Activated CD8-positive, alpha-beta T cell treated with anti-CD3 and anti-CD28 coated beads, Interleukin-2, amount 10 ng/mL, durations not matched to agents 7 days and 5 days (primary cell): ENCODE measurements at places on chromosomes 13 and 19. TPM values are rescaled to one million over a fixed set of nuclear protein-coding genes. Genes with fewer than 3 reads are reported as not detected.

Gene OVOL3
- total RNA-seq: not detected

Gene C19orf73
- total RNA-seq: 0.92 TPM

- peak; percentile 88 for DNase-seq
Observed at GRCh38 chr19:8252922-8253589, 43.9 kb downstream of the CERS4 start.

Gene ZNF682
- 13.6 TPM for total RNA-seq

GRCh38 chr19:41804336-41804735 lies 7.9 kb downstream of the CEACAM3 start:
- DNase-seq: no peak

Gene SYMPK
- total RNA-seq: 98.3 TPM

DNA sequence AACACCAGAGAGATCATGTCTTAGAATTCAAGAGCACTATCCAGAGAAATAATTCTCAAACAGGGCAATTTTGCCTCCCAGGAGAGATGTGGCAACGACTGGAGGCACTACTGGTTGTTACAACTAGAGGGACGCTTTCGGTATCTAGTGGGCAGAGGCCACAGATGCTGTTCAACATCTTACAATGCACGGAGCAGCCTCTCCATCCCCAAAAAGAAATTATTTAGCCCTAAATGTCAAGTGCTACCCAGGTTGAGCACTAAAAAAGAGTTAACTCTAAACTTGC lies 78.6 kb downstream of the ABCC4 start:
- no peak for DNase-seq

- no peak for DNase-seq
Observed at GRCh38 chr13:83372786-83373185, 509.5 kb downstream of the SLITRK1 start.

- no peak for DNase-seq
Observed at GRCh38 chr13:46134961-46135522, 30.2 kb upstream of the CPB2 start.

Gene GPR12
- not detected for total RNA-seq

GRCh38 chr13:27549406-27549981 lies 70.8 kb downstream of the LNX2 start:
- DNase-seq: no peak

GRCh38 chr13:99290894-99291293 lies 16.3 kb downstream of the GPR183 start:
- no peak for DNase-seq

DNA sequence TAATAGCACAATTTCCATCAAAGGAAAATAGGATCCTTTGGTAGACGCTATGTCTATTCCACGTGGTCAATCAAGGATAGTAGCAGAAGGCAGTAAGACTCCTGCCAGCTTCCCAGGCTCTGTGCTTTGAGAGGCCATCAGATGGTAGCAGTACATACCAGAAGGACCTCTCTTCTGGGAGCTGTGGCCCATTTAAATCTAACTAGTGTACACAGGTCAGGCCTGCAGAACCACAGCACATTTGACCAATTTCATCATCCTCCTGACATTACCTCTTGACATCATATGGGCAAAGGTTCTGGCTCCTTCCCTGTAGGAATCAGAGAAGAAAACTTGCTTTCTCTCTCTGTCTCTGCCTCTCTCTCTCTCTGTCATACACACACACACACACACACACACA lies 229.6 kb upstream of the HTR2A start:
- DNase-seq: no peak

Gene SMIM44
- total RNA-seq: not detected

DNA sequence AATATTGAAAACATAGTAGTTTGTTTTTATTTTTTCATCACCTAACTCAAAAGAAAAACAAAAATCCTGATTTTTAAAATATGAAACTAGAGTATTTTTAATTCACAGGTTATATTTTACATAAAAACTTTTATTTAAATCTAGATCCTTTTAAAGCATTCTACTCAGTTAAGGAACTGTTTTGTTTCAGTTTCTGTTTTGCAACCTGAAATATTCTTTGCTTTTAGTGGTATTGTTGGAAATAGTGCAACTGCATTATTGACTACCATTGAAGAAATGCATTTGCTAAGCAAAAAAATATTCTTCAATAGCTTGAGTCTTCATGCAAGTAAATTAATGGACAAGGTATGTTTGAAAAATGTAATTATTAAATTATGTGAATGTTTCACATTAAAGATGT lies 43.8 kb downstream of the COG6 start:
- DNase-seq: no peak

DNA sequence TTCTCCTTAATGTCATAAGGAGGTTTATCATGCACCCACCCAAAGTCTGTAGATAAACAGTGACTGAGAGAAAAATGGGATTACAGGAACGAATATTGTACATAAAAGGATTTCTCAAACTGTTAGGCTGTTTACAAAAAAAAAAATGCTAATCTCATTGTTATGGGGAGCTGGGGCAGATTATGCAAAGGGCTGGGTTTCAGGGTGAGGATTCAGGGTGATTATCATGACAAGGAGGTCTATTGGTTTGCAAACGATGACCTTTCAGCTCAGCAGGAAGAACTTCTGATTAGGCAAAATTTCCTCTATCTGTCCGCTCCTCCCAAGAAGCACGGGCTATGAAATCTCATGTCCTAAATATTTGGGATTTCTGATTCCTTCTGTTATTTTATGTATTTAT lies 41.4 kb downstream of the NLRP12 start:
- DNase-seq: no peak

DNA sequence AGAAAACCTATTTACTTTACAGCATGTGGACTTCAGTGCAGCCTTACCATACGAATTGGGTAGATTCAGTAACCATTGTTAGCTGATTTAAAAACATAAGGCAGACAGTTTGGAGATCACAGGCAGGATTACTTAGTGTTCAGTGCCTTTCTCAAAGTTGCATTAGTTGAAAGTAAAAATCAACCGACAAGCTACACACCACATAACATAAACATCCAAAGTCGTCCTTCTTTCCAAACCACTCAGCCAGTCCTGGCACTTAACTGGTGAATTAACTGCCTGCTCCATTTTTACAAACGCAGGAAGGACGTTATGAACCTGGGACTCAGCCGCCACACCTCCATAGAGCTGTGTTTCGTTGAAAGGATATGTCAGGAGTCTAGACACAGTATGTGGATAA lies 91.4 kb downstream of the COL4A1 start:
- DNase-seq: no peak

DNA sequence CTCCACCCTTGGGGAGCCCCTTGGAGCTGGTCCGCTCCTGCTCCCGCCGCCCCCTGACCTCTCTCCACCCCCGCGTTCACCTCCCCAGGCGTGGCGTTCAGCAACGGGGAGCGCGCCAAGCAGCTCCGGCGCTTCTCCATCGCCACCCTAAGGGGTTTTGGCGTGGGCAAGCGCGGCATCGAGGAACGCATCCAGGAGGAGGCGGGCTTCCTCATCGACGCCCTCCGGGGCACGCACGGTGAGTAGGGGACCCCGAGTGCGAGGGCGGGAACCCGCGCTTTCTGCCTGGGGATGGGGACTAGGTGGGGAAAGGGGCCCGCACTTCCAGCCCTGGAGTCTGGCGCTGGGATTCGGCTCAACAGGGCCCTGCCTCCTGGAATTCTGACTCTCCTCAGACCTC lies 1.7 kb downstream of the CYP2A13 start:
- DNase-seq: no peak

Gene FUT2
- total RNA-seq: not detected

Gene ZNF562
- total RNA-seq: 27.2 TPM

Gene GDF15
- total RNA-seq: not detected

DNA sequence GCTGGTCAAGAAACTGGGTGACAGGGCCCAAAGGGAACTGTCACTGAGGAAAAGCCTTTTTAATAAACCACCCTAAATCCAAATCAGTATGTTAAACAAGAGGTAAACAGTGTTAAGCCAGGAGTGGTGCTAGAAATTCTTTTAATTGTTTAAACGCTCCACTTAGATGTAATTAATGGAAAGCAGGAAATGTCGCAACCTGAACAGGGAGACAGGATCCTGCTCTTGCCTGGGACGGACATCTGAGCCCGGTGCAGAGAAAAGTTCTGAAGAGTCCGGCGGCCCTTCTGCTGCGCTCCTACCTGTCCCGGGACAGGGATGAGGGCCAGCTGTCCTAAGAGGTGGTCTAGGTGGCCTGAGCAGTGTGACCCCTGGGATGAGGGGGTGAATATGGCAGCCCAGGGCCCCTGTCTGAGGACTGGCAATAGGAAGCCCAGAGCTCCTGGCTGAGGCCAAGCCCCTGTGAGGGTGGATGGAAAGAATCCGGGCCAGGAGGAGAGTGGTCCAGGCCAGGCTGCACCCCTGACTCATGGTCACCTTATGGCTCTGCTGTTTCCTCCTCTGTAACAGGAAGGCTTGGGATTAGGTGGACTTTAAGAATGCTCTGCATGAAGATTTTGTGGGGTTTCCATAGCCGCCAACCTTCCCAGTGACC lies 112.8 kb upstream of the GJB6 start:
- no peak for DNase-seq

DNA sequence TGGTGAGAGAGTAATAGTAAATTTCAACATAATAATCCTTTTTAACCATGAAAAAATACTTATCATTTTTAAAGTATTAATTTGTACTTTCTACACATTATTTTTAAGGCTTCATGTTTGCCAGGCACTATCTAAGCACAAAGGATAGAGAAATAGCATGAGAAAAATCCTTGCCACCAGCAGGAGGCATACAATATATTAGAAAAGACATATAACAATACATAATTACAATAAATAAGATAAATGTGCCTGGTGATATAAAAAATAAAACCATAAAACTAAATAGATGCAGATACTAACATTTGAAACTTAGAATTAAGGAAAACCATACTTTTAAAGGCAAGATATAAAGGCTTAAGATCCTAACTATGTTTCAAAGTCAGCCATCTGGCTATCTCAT lies 1256.4 kb downstream of the DIAPH3 start:
- DNase-seq: no peak

Gene RBM42
- 119 TPM for total RNA-seq

DNA sequence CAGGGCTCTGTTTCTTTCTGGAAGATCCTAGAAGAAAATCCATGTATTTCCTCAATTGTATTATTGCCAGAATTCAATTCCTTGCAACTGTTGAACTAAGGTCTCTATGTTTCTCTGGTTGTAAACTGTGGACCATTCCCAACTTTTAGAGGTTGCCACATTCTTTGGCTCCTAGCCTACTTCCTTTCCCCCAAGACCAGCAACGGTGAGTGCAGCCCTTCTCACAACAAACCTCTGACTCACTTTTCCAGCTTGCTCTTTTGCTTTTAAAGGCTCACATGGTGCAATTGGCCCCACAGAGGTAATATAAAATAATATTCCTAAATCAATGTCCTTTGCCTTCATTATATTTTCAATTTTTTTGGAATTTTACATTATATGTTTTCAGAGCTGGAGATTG lies 371.3 kb downstream of the SLITRK5 start:
- no peak for DNase-seq

DNA sequence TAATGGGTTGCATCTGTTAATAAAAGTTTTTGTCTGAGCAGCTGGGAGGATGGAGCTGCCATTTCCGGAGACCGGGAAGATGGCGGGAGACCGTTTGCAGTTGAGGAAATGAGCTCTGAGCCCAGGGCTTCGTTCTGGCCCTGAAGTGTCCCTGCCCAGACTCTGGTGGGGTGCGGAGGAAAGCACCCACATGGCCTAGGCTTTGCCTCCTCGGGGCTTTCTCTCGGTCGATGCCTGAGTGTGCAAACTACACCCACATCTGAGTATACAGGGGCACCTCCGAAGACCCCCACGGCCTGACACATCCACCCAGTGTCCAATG lies 15.6 kb upstream of the NANOS3 start:
- no peak for DNase-seq

DNA sequence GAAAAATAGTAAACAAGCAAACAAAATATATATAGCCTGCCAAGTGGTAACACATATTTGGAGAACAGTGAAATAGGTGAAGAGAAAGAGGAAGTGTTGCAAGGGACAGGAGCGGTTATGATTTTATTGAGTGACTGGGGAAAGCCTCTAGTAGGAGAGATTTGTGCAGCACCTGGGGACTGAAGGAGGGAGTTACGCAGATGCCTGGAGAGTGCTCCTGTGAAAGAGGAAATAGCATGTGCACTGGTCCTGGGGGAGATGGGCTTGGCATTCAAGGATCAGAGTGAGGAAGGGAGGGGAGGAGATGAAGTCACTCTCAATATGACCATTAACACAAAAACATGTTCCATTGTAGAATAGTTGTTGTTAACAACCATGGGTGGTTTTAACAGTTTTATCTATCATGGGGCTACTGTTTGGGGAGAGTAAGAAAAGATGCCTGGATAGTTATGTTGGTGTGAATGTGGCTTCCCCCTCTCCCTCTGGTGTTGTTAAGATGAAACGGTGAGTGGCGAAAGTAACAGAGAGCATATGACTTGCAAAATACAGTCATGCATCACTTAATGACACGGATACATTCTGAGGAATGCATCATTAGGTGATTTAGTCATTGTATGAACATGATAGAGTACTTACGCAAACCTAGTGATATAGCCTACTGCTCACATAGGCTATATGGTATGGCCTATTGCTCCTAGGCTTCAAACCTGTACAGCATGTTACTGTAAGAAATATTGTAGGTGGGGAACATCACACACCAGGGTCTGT lies 251.7 kb upstream of the ARGLU1 start:
- DNase-seq: no peak

DNA sequence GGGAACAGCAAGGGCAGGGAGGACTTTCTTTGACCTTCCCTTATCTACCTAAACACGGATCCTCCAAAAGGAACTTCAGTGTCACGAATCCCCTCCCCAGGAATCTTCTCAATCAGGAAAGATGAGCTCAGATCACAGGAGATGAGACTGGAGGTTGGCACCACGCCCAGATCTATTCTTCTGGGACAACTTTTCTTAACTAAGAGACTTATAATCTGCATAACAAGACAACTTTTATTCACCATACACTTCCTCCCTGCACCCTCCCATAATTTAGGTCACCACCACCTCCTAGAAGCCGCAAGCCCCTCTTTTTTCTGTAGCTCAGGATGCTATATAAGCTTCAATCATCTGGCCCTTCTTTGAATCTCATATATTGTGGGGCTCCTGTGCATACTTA lies 19.2 kb upstream of the AKT2 start:
- no peak for DNase-seq

Gene PTGIR
- 8.8 TPM for total RNA-seq

GRCh38 chr13:73370066-73370465 lies 311.3 kb downstream of the KLF5 start:
- no peak for DNase-seq

DNA sequence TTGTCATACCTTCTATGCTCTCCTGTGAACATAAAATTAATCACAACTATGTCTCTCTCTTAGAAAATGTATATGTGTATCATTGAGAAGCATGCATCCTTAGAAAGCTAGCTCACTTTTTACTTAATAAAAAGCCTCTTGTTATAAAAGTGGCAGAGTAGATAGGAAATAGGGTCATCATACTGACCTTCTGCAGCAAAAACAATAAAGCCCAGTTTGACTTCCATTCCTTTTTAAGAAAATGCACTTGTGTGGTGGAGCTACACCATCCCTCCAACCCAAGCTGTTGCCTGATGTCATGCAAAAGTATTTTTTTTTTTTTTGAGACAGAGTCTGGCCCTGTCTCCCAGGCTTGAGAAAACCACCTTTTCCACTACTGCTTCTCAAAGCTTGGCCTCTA lies 393.3 kb downstream of the LIG4 start:
- DNase-seq: no peak
